ENCODE measurements at places on chromosomes 11 and 22. TPM values are rescaled to one million over a fixed set of nuclear protein-coding genes. Genes with fewer than 3 reads are reported as not detected.

UQCR10 gene
- 48.4 TPM for total RNA-seq

NELL1 gene
- not detected for total RNA-seq

FIBIN gene
- not detected for total RNA-seq

LYVE1 gene
- not detected for total RNA-seq
